Midbrain (tissue), 1 donor: ENCODE measurements at places on chromosomes 6 and 20.

- no peak for DNase-seq
Measured at GRCh38 chr20:63114006-63114692, 101.8 kb downstream of the YTHDF1 start.

DNA sequence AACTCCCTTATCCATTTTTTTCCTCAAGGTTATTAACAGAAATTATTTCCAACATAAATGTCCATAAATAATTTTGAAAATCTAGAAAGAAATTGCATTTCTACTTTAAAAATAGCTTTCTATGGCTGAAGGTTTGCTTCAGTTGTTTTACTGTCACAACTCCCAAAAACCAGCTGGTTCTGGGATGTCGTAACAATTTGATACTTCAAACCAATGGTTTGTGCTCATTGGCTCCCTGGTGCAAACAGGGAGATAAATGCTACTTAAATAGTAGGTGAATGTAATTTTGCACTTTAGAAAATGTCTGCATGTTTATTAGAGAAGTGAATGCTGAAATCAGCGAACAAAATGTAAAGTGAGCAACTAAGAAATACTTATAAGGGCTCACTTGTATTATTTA is 31.1 kb downstream of the LAMA2 start:
- DNase-seq: no peak

DNA sequence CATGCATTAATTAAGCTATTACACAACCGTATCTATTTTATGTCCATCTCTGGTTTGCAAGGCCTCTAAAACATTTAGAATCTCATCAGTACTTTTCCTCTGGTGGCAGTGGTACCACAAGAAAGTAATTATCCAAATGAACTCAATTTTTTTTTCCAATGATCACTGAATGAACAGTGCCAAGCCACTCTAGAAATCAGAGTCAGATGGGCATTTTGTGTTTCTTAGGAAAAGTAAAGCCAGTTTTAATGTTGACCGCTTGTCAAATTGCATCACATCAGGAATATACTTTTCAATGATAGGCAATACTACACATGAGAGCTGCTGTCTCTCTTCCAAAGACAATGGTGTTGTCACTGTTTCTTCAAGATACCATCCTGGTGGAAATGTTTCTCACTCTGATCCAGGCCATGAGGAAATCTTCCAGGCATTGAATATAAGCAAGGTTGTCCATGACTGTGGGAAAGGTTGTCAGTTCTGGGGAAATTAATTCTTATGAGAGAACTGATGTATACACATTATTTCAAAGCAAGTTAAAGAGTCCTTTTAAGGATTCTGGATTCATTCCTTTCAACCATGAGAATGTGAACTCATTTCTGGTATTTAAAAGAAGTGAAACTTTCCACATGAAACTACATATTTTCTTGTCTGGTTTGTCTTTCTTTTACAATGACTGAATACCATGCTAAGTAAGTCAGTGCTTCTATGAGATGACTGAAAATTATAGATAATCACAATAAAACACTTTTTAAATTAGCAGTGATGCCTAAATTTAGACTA is 108.8 kb upstream of the TCF21 start:
- DNase-seq: no peak

- no peak for DNase-seq
Measured at GRCh38 chr6:72653026-72653425, 31.2 kb downstream of the KCNQ5 start.

- DNase-seq: no peak
Measured at GRCh38 chr20:24388828-24389380, 80.5 kb upstream of the SYNDIG1 start.

DNA sequence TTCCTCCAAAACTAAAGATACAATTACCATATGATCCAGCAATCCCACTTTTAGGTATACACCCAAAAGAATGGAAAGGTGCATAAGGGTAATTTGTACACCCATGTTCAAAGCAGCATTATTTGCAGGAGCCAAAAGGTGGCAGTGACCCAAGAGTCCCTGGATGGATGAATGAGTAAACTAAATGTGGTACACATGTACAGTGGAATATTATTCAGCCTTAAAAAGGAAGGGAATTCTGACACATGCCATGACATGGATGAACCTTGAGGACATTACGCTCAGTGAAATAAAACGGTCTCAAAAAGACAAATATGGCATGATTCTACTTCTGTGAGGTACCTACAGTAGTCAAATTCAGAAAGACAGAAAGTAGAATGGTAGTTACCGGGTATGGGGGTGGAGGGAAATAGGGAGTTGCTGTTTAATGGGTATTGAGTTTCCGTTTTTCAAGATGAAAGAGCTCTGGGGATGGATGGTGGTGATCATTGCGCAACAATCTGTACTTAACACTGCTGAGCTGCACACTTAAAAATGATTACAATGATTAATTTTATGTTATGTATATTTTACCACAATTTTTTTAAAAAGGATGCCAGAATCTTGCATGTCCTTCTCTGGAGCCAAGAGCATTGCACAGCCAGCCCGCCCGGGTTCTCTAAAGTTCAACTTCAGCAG is 518.9 kb upstream of the JARID2 start:
- DNase-seq: no peak

DNA sequence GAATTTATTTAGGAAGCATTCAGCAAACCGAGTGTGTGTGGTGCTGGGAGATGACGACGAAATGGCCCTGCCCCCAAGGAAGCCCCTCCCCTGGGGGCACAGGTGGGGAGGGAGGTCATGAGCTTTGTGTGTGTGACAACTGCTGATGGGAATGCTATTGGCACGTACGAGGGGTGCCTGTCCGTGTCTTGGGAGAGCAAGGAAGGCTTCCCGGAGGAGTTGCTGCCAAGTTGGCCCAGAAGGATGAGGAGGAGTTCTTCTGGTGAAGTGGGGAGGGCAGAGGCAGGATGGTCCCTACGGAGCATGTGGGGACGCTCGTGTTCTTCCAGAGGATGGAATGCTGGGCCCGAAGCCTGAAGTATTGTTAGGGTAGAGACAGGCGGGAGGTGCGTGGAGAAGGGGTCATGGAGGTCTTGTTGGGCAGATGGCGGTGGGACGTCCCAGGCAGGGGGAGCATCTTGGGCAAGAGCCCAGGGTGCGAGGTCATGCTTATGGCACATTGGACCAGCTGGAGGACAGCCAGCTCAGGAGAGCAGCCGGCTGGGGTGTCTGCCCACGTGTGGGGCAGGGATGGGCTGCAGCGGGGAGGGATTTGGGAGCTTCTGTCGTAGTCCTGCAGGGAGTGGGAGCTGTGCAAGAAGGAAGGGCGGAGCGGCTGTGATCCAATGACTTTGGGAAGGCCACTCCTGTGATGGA is 46.1 kb downstream of the SYNJ2 start:
- no peak for DNase-seq

DNA sequence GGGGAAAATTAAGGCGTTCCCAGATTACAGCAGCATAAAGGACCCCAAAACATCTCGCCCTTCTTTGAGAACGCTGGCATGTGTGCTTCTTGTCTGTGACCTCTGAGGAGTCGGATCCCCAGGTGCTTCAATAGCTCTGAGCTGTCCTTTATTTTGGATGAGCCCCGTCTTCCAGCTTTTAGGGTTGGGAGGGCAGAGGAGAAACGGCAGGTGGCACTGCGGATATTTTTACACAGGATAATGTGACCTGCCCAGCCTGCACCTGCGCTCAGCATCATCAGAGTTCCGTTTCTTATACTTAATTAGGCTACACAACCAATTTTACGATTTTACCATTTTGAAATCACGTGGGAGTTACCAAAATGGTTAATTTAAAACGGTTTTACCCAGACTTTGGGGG is 147.7 kb upstream of the RPS6KA2 start:
- DNase-seq: no peak

GRCh38 chr20:4632876-4633275 is 88.8 kb upstream of the PRND start:
- no peak for DNase-seq

DNA sequence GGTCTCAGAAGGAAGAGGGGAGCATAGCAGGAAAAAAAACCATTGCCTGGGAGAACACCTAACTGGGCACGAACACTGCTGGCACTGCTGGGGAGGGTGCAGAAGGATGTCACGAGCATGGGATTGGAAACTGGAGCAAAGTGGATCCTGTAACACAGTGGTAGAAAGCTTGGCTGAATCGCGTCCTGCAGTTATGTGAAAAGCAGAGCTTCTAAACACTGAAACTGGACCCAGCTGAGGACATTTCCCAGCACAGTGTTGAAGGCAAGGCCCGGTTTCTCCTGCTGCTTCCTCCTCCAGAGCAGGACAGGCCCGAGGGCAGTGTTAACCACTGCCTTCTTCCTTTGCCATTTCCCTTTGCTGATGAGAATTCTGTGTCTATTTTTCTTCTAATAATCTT is 6.7 kb downstream of the APMAP start:
- peak; percentile 29 for DNase-seq

GRCh38 chr6:119566546-119567260 is 217.1 kb upstream of the MAN1A1 start:
- DNase-seq: no peak
